ENCODE measurements at places on chromosomes 6 and 20.

DNA sequence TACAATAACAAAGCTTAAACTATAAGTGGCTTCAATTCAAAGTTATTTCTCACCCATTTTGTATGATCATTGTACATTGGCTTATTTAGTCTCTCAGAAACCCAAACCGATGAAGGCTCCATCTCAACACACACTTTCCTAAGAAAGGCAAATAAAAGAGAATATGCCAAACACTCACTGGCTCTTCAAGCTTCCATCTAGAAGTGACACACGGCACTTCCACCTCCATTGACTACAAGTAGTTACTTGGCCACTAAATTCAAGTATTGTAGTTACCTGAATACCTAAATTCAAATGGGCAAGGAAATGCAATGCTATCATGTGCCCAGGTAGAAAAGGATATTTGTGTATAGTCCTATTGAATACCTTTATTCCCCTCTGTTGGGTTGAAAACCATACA is 170.6 kb downstream of the OGFRL1 start:
- no peak for DNase-seq

- no peak for DNase-seq
Observed at GRCh38 chr6:18395856-18396197, 8.7 kb downstream of the RNF144B start.

DNA sequence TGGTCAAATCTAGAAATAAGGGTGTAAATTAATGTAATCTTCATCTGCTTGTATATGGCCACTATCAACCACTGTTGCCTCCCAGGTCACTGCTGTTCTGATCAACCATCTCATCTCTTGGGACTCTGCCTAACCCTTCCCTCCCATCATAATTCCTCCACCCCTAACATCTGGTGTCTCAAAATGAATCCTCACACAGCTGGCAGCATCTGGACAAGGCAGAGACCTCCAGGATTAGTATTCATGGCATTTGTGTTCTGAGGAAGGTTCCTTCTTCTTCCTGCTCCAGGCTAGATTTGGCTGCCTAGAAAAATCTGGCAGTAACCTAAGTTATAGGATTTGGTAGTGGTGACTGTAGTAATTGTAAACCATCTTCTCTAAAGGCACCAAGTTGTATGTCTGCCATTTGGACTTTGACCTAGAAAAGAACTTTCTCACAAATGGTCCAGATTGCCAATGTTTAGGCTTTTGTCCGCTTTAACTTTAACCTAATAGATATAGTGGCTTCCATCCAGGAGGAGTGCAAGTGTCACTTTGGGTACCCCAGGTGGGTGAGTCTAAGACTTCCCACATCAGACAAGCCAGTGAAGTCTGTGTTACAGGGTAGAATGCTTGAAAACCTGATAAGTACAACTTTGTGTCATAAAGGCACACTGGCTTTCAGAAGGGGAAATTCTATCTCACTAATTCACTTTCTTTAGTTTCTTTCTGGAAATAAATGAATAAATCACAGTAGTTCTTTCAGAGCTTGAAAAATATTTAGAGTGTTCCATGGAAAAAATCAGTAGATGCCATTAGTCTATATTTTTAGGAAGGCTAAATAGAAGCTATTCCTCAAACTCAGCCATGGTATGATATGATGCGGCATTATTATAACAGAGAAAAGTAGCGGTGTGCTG is 3.0 kb upstream of the PHACTR2 start:
- no peak for DNase-seq

DNA sequence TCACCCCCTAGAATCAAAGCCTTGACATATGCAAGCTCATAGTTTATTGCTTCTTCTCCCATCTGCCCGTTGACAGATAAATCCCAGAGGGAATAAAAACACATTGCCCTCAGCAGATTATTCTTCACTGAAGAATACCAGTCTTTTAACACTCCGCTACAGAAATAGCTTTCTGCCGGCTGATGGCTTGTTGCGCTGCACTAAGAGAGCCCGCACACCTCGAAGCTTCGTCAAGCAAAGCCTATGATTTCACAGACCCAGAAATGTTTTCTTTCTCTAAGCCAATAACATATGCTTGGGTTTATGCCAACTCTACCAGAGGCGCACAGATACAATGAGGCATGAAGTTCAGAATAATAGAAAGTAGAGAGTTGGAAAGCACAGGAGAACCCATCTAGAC is 208.9 kb upstream of the FOXQ1 start:
- DNase-seq, result no peak

DNA sequence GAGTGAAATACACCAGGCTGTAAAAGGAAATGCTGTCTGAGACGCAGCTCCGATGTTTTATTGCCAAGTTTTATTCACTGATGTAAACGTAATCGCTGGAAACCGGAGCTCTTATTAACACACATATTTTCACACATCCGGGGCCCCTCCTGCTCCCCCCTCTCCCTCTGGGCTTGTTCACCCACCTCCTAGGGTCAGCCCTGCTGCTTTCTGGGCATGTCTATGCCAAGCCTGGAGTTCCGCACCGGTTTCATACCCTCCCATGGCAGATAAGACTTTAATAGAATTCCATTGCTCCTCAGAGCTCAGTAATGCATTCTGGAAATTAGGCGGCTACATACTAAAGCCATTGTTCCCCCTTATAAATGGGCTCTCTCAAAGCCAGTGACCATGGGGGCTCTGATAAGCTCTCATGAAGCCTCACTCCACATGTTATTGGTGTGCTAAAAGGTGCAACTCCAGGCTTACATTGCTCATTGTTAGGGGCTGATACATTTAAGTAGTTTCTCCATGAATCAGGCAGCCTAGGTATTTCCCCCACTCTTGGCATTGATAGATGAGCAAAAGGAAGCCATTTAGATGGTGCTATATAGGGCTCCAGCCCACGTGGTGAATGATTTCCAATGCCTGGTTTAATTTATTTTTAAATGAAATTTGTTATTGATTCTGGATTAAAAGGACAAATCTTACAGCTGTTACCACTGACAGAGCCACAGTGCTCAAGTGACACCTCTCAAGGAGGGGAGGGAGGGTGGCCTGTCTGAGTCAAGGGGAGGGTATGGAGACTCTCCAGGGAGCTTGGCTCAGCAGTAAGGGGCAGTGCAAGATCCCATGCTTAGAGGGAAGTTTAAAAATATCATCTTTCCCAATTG is 4.5 kb upstream of the VSTM2L start:
- no peak for DNase-seq

- DNase-seq, result no peak
Observed at GRCh38 chr6:37990762-37991525, 171.4 kb downstream of the ZFAND3 start.

DNA sequence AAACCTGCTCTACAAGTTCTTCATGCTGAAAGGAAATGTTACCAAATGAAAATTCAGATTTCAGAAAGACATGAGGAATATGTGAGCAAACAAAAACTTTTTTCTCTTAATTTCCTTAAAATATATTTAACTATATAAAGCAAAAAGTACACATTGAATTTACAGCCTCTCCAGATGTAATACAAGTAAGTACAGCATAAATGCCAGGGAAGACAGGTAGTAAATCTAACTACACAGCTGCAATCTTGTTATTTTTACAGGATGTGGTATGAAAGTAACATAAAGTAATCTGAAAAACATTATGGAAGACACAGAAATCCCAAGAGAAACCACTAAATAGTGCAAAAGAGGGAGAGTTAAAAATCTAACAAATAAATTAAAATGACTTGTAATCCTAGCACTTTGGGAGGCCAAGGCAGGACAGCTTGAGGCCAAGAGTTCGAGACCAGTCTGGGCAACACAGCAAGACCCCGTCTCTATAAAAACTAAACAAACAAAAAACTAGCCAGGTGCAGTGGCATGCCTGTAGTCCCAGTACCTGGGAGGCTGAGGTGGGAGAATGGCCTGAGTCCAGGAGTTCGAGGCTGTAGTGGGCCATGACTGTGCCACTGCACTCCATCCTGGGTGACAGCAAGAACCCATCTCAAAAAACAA is 50.7 kb downstream of the FAM8A1 start:
- DNase-seq, result no peak

DNA sequence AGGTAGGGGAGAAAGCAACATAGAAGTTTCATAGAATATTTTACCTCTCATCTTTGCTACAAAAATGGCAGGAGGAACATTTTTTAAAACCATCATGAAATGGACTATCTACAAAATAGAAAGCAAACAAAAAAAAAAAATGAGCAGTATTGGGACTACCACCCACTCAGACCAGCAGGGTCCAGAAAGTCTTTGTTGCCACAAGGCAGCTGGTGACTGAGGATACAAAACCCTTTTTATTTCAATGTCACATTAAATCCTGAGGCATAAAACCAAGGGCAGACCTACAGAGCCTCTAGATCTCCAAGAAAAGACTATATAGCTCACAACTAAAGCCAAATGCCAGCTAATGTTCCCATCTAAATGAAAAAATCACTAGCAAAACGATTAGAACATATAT is 282.2 kb downstream of the PTPRK start:
- DNase-seq, result no peak

GRCh38 chr6:44275749-44276648 is 5.7 kb downstream of the TMEM151B start:
- no peak for DNase-seq
